Epithelial cell of esophagus (primary cell): ENCODE measurements at places on chromosomes 13 and 19.

DNA sequence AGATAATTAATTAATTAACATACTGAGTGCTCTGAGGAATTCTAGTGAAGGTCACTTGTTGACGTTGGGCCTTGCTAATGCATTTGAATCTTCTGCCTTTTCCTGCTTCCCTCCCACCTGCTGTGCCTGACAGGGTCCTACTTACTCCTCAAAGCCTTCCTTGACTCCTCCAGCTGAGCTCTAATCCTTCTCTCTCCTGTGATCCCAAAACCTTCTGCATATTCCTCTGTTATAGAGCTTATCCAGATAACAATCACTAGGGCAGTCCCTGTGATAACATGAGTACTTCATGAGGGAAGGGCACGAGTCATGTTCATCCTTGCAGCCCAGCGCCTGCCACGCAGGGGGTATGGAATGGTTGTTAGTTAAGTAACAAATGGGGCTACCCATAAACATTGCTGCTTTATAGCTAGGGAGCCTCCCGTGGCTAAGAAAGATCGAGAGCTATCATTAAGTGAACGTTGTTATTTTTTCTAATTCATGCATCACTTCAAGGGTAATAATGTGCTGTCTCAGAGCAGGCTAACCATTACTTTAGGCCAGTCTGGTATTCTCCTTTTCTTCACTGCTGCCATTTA, 19.1 kb upstream of the SPATA13 start:
- DNase-seq: no peak

DNA sequence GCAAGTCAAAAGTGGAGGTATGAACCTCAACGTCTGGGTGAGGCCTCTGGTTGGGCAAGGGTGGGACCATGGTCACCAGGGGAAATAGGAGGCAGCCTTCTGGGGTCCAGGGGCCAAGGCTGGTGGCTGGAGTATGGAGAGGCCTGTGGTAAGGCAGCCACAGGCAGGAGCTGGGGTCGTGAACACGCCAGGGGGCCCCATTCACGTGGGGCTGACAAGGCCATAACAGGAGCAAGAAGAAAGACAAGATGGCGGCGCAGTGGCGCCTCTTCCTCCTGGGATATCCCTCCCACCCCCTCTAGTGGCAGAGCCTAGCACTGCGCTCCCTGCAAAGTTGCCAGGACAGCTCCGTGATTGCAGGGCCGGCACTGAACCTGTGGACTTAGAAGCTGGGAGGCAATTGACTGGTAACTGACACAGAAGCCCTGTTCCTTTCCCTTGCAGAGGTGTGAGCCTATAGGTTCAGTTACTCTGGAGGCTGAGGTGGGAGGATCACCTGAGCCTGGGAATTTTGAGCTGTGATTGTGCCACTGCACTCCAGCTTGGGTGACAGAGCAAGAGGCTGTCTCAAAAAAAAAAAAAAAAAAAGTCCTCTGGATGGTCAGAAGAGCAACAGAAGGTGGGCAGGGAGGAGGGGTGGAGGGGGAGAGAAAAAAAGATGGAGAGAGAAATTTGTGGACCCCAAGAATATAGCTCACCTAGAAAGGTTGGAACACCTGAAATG, 19.7 kb upstream of the EDDM13 start:
- peak; percentile 86 for DNase-seq

DNA sequence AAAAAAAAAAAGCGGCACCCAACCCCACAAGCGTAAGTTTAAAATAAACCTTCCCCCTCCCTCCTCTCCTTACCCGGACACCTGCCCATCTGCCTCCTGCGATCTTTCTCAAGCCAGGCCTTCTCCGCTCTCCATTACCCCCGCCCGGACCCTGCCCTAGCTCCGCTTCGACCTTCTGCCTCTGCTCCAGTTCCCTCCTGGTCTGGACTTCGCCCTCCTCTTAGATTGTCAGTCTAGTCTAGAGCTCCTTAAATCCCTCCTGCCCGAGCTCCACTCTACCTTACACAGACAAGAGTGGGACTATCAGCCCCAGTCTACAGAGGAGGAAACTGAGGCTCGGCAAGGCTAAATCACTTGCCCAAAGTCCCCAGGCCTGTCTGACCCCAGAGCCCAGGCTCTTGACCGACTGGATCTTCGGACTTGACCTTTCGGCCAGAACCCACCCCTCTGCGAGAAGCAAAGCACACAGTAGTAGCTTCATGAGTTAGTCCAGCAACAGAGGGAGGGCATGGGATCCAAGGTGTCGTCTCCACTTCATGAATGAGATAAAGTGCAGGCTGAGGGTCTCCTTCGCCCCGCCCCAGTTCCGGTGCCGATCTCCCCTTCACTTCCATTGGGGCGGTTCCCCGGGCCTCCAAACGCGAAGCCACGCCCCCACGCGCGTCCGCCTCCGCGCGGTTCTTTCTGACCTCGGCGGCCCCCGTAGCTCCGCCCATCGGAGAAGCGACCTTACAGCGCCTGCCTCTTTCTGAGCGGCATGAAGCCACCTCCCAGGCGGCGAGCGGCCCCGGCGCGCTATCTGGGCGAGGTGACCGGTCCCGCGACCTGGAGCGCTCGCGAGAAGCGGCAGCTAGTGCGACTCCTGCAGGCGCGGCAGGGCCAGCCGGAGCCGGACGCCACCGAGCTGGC, at the start of gene SNAPC2:
TSS of gene SNAPC2 (plus strand) at position 729 of the 909 bp plus-strand sequence. CDS start at position 758, 29 bp downstream.
- DNase-seq: peak; percentile 95

GRCh38 chr19:58326914-58327726, at the start of gene ZSCAN22:
TSS of gene ZSCAN22 (plus strand) at chr19:58326994. CDS start at chr19:58334803, 7,809 bp downstream.
- peak; percentile 98 for DNase-seq

GRCh38 chr13:113791761-113792160, 32.7 kb downstream of the TMEM255B start:
- DNase-seq: no peak

DNA sequence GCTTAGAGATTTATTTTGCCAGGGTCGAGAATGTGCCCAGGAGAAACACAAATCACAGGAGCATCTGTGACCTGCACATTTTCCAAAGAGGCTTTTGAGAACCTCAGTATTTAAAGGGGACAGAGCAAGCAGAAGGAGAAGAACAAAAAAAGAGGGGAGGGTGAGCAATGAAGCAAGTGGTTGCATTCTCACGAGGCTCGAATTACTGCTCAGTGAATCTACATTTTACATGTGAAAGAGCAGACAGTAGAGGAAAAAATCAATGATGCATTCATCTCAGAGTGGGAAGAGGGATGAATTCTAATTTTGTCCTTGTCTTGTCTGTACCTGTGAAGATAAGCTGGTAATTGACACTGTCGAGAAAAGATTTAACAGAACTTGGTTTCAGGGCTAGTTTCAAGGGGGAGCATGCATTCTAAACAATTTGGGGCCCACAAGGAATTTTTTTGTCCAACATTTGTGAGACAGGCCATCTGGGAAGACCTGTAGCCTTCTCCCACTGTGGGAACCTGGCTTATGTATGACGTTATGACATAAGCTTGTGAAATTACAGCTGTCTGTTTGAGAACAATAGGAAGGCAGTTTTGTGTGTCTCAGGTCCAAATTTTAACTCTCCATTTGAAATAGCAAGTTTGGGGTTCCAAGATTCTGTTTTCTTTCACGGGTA, 855.1 kb downstream of the SLITRK5 start:
- no peak for DNase-seq

- DNase-seq: peak; percentile 28
Observed at GRCh38 chr19:17654993-17655392, 33.2 kb downstream of the UNC13A start.

- DNase-seq: no peak
Observed at GRCh38 chr19:2783781-2784145, 690 bp upstream of the SGTA start.

DNA sequence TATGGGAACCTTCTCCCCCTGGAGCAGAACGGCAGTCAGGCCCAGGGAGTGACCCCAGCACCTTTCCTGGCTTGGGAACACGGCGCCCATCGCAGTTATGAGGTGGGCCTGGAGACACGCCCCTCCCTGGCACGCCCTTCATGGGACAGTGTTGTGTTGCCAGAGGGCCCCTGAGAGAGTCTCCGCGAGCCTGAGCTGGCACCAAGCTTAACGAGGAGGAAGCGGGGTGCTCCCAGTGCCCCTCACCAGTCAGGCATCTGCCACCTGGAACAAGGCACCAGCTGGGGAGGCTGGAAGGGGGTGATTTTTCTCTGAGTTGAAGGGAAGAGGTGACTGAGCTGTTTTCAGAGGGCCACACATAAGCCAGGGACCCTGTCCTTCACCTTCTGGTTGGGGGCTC, 180.6 kb downstream of the KDM4B start:
- DNase-seq: no peak

DNA sequence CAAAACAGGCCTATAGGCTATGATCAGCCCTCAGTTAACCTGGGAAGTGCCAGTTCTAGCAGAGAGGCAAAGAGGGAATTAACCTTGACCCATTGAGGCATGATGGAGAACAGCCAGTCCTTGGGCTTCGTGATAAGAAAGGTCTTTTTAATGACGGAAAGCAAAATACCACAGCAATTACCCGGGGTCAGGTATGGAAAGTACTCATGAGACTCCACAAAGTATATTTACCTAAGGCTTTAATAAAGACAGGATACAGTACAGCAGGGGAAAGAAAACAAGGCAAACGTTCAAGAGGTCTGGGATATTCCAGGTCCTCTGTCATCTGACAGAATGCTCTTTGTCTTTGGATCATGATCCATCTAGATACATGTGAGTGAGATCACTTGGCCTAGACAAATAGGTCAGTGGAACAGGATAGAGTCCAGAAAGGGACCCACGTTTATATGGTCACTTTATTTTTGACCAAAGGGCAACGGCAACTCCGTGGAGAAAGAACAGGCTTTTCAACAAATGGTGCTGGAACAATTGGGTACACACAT, 52.2 kb downstream of the WDFY2 start:
- no peak for DNase-seq

DNA sequence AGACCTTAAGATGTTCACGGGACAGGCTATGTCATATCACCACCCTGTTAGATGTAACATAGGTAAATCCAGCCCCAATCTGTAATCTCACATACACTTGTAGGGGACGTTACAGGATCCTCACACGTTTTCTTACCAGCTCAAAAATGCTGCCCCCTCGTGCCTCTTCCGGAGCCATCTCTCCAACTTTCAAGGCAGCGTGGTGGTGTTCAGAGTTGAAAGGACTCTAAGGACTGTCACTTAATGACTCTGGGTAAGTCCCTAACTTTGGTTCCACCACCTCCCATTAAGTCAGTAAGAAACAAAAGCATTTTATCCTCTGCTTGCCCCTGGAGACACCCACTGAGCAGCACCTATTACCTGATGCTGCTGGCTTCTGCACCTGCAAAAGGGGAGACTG, 4.4 kb downstream of the MED26 start:
- no peak for DNase-seq

- no peak for DNase-seq
Observed at GRCh38 chr13:113158946-113159345, 498 bp downstream of the PROZ start.

DNA sequence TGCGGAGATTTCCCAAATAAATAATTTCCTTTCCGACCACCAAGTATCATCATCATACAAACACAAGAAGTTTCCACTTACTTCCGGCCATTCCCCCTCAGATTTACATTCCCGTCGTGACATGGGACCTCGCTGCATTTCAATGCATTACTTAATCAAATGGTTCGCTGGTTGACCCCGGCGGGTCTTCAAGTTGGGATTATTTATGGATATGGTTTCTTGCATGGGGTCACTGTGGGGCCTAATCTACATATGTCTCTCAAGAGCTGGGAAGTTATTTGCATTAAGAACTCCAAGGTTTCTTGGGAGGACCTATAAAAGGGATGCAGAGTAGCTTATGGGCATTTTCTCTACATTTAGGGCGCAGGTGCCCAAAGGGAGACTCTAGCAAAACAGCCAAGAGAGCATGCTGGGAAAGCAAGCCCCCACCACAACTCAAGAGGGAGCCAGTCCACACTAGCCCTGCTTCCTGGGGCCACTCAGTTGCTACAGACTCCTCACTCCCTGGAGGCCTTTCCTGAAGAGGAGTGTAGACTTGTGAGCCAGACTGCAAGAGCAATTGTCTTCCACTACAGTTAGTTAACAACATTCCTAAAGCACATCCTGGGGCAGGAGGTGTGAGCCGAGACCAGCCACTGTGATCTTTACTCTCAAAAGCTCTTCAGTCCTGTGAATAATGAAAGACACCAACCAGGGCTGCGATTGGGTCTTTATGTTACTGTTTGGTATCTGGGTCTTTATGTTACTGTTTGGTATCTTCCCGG, 125.3 kb downstream of the KATNAL1 start:
- no peak for DNase-seq

GRCh38 chr13:99228737-99229691, 28.4 kb downstream of the UBAC2 start:
- peak; percentile 83 for DNase-seq

GRCh38 chr19:55902080-55902751, 29.9 kb downstream of the NLRP13 start:
- no peak for DNase-seq

GRCh38 chr19:2097203-2097885, 629 bp downstream of the IZUMO4 start:
- no peak for DNase-seq

DNA sequence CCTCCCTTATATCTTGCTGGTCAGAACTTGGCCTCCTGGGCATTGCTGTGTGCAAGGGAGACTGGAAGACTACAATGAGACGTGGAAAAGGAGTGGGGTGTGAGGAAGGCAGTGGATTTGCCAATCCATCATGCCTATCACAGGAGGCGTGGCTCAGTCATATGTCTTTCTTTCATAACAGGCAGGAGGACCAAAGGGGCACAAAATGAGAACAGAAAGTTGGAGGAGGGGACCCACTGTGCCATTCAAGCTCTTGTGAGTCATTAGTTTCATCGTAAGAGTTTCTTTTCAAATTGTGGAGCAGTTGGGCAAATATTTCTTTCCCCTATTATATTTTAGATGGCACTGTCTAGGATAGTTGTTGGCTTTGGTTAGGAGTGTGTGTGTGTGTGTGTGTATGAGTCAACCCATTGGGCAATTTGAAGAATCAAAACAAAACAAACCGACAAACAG, 471.5 kb downstream of the TSHZ3 start:
- no peak for DNase-seq

GRCh38 chr13:113882267-113882630, 18.4 kb upstream of the GAS6 start:
- DNase-seq: no peak

GRCh38 chr19:30471441-30471840, 99.3 kb downstream of the ZNF536 start:
- DNase-seq: no peak

- peak; percentile 76 for DNase-seq
Observed at GRCh38 chr19:48551437-48552302, at the start of gene SULT2B1. TSS of gene SULT2B1 (plus strand) at chr19:48552172. CDS start at chr19:48552253, 81 bp downstream.

DNA sequence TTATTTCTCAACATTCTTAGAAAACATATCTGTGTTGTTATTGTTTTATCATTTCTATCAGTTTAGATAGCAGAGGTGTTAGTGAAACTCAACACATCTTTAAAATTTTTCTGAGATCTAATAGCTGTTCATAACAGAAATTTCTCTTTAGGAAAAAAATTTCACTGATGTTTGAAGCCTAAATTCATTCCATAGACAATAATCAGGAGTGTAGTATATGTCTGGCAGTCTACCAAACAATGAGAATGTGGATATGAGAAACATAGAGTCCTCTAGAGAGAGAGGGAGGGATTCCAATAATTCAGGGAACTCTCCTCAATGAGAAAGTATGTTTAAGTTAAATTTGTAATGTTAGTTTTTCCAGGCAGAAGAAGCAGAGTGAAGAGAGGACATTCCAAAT, 118.2 kb upstream of the EDNRB start:
- DNase-seq: no peak

DNA sequence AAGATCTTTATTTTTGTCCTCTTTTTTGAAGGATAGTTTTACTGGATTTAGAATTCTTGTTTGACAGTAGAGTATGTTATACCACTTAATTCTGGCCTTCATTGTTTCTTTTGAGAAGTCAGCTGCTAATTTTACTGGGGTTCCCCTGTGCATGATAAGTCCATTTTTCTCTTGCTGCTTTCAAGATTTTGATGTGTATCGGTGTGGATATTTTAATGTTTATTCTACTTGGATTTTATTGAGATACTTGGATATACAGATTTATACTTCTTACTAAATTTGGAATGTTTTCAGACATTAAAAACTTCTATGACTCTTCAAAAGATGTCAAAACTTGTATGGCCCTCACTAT, 86.9 kb downstream of the URI1 start:
- DNase-seq: no peak
